ENCODE measurements at places on chromosomes 4 and X.

DNA sequence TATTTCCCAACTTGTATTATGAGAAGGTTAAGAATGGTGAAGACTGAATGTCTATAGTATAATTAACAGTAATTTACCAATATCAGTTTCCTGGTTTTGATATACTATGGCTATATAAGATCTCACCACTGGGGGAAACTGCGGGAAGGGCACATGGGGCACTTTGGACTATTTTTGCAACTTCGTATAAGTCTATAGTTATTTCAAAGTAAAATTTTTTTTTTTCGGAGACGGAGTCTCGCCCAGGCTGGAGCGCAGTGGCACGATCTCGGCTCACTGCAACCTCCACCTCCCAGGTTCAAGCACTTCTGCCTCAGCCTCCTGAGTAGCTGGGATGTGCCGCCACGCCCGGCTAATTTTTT is 46.1 kb downstream of the CXorf58 start:
- DNase-seq, result no peak

GRCh38 chrX:93580634-93581033 is 92.7 kb downstream of the NAP1L3 start:
- DNase-seq, result no peak

DNA sequence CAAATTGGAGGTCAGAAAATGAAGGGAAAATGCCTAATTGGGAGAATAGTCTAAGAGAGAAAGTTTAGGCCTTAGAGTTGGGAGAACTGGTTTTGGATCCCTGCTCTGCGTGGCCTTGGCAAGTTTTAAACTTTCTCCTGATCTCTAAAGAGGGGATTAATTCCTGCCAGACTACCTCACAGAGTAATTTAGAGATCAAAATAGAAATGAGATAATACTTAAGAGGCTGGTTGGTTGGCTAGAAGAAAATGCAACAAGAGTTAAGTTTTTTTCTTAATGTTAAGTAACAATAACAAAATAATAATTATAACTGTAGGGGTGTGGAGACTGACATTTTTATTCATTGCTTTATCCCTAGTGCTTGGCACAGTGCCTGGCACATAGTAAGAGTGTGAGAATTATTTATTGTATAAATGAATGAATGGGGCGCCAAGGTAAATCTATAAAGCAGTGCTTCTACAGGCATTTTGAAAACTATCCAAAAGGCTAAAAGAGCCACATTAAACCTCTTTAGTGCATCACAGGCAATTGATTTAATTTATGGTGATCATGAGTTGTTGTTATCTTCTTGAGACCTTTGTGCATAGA is 160.5 kb downstream of the RASL11B start:
- DNase-seq, result no peak

- no peak for DNase-seq
These were observed 47.4 kb downstream of the C4orf33 start for GRCh38 chr4:129143359-129143758.

DNA sequence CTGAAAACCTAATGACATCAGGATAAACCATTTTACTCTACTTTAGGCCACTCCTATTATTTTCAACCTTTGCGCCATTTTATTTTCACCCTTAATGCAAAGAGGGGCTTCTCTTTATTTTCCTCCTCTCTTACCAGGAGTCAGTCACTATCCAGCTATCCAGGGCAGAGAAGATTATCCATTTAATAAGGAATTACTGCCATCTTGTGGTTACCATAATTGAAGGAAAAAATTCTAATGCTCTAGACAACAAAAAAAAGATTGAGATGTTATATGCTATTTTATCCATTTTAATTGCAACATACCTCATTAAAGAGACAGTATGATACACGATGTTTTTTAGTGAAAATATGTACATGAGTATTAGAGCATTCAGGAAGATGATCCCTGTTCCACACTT is 514.5 kb upstream of the FAM241A start:
- peak; percentile 44 for DNase-seq

- no peak for DNase-seq
These were observed 78.4 kb upstream of the FUNDC1 start for GRCh38 chrX:44621078-44621477.

- DNase-seq, result no peak
These were observed at the start of gene AMBN for GRCh38 chr4:70591955-70592582. AMBN (plus strand) TSS chr4:70592256; CDS start chr4:70592359, 103 bp downstream.

- no peak for DNase-seq
These were observed 92.3 kb upstream of the QRFPR start for GRCh38 chr4:121472937-121473721.

DNA sequence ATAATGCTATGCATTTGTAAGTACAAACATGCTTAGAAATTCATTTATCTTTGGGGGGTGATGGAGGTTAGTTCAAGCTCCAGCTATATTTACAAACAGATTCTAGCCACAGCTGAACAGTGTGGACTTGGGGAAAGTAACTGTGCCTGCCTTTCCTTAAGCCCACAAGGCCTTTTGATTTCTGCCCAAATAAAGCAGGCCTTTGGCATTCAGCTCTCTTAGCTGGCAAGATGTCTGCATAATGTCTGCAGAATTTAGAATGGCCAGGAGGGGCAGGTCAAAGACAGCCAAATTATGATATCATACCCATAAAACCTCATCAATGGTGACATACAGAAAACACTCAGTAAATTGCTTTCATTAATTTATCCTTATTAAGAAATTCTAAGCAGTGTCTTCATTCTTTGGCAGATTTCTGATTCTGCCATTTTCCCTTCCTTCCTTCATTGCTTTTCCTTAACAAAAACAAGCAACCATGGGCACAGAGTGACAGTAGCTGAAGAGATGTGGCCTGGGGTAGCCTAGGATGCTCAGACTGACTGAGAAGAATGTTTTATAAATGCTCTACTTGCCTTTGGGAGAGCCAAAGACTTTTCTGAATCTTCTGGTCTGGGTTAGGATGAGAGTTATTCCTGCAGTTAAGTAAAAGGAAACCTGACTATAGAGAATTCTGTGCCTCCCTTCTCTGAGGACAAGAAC is 538.7 kb upstream of the NR3C2 start:
- DNase-seq, result no peak

DNA sequence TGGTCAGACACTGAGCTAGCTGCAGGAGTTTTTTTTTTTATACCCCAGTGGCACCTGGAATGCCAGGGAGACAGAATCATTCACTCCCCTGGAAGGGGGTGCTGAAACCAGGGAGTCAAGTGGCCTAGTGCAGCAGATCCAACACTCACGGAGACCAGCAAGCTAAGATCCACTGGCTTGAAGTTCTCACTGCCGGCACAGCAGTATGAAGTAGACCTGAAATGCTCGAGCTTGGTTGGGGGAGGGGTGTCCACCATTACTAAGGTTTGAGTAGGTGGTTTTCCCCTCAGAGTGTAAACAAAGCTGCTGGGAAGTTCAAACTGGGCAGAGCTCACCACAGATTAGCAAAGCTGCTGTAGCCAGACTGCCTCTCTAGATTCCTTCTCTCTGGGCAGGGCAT is 537.9 kb upstream of the LCORL start:
- no peak for DNase-seq

GRCh38 chr4:82705169-82705927 is 93.2 kb downstream of the SCD5 start:
- DNase-seq, result no peak

DNA sequence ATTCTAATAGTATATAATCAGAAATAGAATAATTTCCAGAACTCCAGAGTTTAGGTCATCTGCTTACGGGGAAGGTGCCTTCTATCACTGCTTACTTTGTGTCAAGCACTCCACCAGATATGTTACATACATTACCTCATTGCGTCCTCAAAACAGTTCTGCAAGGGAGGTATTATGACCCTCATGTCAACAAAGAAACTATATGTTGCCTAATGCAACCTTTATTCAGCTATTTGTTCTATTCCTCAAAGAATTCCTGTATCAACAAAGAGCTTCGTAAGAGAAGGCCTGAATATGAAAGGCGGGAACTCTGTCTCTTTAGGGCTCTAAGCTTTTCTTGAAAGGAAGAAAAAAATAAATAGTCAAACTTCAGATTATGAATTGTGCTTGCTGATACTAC is 114.7 kb downstream of the PDLIM5 start:
- DNase-seq, result no peak

DNA sequence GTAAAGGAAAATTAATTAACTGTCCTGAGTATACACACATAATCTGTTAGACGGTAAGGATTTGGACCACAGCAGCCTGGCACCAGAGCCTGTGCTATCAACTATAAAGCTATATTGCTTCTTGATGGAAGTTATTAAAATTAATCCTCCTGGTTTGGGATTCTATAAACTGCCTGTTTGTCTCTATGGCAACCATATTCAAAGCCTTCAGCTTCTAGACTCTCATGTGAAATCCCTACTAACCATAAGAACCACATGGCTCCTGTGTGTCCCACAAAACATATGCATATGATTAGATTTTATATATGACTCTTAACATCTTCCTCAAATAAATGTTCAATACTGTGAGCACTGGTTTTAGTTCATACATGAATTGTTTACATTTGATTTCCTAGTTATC is 380.8 kb downstream of the ANKRD50 start:
- DNase-seq, result no peak

DNA sequence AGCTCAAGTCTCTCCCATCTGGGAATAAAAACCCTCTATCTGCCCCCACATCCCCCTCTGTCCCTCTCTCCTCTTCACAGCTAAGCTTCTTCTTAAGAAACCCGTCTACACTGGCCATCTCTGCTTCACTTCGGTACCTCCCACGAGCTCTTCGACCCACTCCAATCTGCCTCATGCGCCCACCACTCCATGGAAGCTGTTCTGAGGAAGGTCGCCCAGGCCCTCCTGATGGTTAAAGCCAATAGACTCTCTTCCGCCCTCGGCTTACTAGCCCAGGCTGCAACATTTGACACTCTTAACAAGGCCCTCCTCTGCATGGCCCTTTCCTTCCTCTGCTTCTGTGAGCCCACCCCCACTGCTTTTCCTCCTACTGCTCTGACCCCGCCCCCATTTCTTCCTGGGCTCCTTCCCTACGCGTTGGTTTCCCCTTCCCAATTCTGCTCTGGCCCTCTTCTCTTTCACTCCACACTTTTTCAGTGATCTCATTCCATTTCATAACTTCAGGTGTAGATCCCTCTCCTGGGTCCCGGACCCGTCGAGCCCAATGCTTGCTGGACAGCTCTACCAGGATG is 11.8 kb downstream of the IQSEC2 start:
- no peak for DNase-seq

DNA sequence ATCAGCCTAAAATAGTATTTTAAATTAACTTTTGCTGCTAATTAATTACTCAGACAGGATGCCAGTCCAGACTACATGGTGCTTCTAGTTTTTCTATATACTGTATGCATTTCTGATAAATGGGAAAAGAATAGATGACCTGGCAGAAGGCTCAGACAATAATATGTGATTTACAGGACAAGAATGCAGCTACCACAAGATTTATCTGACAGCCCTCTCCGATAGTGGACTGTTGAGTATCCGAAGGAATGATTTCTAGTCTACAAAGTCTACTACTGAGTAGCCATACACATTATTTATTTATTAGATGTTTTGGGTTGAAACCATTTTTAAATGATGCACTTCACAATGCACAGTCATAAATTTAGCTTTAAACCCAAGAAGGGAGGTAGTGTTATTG is 212.8 kb downstream of the MAB21L2 start:
- DNase-seq, result no peak

DNA sequence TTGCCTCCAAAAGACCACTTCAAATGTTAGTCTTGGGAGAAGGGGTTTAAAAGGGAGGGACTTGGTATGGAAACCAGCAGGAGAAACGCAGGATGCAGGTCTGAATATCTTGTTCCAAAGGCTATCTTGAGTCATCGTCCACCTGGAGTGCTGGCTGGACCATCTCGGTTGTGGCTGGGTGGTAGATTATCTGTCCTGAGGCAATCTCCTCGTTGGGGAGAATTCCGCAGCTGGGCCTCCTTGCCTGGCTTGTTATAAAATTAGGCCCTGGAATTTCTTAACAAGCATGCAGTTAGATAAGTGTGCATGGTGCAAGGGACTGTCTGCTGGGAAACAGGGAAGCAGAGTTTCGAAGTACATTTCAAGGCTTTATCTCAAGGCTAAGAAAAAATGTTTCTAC is 2045.7 kb upstream of the TENM3 start:
- no peak for DNase-seq

DNA sequence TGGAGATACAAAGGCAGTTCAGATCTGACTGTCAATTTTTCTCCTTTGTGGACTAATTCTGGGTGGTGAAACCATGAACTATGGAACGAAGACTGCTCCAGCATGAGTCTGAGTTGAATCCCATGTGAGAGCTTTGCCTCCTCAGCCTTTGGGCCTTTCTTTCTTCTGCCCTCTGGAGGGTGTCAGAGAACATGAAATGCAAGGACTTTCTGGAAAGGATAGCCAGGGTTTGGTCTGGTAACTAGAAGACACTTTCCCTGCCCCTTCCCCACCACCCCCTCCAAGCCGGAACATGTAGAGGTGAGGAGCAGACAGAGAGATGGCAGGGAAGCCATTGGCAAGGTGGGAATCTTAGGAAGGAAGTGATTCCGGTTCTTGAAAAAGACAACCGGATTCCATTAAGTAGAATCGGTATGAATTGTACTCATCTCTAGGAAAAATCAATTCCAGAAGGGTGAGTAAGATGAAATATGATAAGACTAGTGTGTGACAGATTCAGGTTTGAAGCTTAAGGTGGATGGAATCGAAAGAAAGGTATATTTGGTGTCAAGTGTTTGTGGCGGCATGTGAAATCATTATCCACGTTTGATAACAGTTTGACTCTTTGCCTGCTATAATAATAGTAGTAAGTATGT is 19.0 kb downstream of the FHL1 start:
- DNase-seq, result no peak
